ENCODE measurements at places on chromosomes 12 and 14.

DNA sequence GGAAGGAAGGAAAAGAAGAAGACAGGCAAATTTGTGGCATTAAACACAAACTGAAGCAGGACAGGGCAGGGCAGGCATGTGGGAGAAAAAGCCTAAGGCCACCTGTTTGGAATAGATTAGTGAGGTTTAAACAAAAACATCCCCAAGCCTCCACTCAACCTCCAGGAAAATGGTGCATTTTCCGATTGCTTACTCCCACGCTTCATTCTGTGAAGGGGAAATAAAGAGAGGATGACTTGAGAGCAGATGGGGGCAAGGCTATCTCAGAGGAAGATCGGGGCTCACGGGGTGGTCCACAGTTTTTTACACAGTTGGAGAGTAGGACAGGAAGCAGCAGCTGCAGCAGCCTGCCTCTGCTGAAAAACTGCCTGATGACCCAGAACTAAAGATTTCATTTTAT, 250.9 kb downstream of the DUSP6 start:
- peak; percentile 15 for DNase-seq

GRCh38 chr12:80877721-80878265, 59.9 kb downstream of the LIN7A start:
- DNase-seq, result no peak

- DNase-seq, result peak; percentile 66
Measured at GRCh38 chr12:105409801-105410471, 79.4 kb downstream of the C12orf75 start.

DNA sequence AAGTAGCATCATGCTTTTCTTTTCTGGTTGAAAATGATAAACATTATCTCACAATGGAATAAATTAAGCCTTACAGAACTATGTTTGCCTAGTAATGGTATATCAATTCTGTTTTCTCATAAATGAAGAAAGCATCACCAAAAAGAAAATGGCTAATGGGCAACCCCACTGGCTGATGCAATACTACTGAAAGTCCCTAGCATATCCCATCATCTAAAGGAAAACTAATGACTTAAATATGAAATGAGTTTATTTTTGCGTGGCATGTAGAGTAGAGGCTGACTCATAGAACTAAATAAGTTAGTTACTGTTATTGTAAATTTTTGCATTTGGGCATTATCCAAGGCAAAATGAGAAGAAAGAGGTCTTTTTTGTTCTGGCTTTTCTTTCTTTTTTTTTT, 1156.3 kb upstream of the SEL1L start:
- no peak for DNase-seq

GRCh38 chr12:11920231-11920630, 150.5 kb upstream of the BCL2L14 start:
- DNase-seq, result no peak

DNA sequence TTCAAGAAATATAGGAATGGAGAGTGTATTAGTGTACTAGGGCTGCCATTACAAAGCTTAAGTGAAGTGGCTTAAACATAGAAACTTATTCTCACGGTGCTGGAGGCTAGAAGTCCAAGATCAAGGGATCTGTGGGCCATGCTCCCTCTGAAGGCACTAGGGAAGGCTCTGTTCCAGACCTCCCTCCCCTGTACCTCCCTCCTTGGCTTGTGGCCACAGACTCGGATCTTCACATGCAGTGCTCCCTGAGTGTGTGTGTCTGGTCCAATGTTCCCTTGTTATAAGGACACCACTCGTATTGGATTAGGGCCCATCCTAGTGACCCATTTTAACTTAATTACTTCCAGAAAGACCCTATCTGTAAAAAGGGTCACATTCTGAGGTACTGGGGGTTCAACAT, 225.6 kb downstream of the VRK1 start:
- no peak for DNase-seq

GRCh38 chr12:12927211-12928079, 24.5 kb downstream of the GPRC5D start:
- peak; percentile 93 for DNase-seq

- DNase-seq, result no peak
Measured at GRCh38 chr12:32431025-32431424, 31.7 kb downstream of the FGD4 start.

Measured in kidney (tissue), 22 donors.